ENCODE measurements at places on chromosomes 5 and 9.

DNA sequence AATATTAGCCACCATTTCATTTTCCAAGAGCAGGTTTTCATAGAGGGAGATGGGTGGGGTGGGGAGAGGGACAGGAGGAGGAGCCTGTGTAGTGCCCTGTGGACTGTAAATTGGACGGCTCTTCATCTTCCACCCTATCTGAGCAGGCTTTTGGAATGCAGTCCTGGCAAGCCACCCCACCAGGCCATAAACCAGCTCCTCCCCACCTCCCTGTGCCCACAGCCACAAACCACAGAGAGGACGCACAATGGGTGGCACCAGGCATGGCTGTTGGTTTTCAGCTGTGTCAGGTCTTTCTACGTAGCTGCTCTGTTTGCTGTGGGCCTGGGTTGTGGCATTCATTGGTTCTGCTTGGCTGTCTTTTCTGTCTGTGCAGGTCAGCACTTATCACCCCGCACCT is 58.0 kb downstream of the PLAC8L1 start:
- no peak for DNase-seq

DNA sequence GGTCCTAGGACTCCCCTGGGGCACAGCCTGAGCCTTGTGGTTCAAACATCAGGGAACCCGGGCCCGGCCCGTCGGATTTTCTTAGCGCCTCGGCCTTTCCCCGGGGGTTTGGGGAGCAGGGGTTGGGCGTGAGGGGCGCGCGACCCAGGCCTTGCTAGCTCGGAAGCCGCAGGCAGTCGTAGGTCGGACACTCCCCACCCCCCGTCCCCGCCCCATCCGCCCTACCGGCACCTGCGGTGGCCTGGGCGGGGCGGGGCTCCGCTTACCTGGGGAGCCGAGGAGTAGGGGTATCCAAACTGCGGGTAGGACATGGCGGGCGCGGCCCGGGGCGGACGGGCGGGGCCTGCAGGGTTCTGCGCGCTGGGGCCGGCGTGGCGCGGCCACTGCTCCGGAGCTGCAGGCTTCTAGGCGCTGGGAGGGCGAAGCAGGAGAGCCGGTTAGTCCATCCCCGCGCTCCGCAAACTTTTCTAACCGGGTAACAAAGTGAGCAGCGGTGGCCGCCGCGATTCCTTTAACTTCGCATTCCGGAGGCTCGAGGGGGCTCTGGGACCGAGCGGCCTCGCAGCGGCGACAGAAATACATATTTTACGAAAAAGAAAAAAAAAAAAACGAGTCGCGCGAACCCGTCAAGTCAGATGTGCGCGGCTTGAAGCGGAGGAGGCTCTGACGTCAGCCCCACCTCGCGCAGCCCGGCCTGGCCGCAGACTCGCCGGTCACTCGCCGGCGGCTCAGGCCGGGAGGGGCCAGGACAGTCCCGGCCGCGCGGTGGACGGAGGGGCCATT is at the start of gene IRX4:
Gene IRX4, minus strand, starts transcription at position 589 of the 783 bp plus-strand sequence. Its CDS starts 278 bp downstream, at position 311.
- DNase-seq = no peak

DNA sequence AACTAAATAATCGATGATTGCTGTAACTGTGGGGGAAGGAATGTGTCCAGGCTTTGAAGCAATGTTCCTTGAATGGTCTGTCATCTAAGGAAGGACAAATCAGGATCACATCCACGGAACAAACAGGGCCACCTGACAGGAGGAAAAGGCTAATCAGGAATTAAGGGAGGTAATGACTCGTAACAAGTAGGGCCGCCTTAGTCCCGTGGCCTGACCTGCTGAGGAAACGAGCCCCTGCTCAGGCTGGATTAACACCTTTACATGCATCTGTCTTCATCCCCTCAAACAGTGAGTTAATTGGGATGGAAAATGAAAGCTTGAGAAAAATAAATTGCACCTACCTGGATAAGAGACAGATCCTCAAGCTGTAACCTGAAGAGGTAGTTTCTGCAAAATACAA is 227.8 kb downstream of the SEMA5A start:
- DNase-seq = no peak

- DNase-seq = no peak
These were observed 170.3 kb downstream of the PJA2 start for GRCh38 chr5:109239456-109239855.

DNA sequence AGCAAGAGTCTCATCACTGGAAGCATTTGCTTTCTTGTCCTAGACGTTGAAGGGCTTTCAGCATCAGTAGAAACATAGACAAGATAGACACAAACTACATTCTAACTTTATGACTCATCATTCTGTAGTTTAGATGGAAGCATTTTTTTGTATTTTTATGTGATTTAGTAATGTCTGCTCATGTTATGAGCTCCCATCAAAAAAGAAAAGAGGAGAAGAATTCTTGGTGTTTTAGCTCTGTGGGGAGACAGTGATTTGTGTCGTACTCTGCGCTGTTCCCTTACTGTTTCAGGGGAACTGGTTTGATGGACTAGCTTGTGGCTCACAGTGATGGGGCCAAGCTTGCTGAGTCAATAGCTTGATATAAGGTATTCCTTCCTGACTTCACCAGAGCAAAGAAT is 159.2 kb upstream of the WWC1 start:
- DNase-seq = no peak
